Naive thymus-derived CD4-positive, alpha-beta T cell (primary cell): ENCODE measurements at places on chromosomes 2 and 18. TPM values are rescaled to one million over a fixed set of nuclear protein-coding genes. Genes with fewer than 3 reads are reported as not detected.
A peak's percentile ranks its signal among the peaks of the same experiment; 100 is the strongest.

The MTIF2 gene
- total RNA-seq, result 33.0 TPM

DNA sequence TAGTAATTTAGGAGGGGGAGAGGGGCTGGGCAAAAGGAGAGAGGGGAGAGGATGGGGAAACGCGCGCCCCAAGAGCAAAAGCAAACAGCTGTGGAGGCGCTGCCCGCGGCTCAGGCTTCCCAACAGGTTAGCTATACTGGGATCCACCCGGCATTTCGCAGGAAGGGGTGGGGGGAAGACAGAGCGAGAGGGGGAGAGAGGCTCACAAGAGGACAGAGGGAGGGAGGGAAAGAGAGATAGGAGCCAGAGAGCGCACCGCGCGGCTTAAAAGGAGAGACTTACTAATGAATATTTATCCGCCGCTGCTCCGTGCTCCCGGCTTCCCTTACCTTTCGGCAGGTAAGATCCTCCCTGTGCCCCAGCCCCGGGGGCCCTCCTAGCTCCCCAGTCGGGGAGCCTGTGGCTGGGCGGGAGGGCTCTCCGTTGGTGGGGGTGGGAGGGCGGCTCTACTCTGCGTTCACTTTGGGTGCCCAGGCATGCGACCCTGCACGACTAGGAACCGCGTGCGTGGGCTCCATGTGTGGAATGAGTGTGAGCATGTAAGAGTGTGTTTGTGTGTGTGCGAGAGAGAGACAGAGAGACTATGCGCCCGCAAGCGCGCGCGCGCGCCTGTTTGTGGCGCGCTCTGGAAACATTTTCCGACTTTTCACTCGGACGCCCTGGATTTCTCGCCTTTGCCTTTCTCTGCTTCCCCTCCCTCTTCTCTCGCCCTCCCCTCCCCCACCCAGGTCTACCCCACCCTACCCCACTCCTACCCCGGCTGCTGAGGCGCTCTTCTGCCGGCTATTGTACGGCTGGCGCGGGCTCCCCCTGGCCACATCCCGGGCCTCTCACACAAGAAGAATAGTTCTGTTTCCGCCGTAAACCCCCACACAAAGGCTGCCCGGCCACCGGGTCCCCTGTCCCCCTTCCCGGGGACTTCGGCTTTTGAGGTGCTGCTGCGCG lies 7.2 kb upstream of the SIX3 start:
- H3K4me1 ChIP-seq, result no peaks in the 10 kb centered on the region
- no peak for DNase-seq
- peaks cover 9% of the 10 kb centered on the region for H3K27me3 ChIP-seq
- H3K36me3 ChIP-seq, result no peaks in the 10 kb centered on the region

DNA sequence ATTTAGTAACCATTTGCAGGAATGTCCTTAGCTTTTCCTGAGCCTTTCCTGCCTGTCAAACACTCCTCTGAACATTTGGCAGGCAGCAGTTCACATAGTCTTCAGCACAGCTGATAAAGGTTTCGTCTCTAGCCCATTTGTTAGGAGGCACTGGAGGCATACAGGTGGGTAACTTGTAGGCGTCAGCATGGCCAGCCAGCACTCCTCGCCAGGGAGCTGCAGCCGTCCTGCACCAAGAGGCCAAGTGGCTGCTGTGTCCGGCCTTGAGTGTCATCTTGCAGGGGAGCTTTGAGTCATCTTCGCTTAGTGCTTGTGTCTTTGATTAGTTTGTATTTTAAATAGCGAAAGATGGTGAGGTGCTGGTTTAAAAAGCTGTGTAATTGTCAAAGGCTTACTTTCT lies 120.3 kb upstream of the NFATC1 start:
- H3K4me3 ChIP-seq, result no peak overlapping the region
- H3K27ac ChIP-seq, result no peak overlapping the region
- H3K4me1 ChIP-seq, result no peaks in the 10 kb centered on the region
- no peaks in the 10 kb centered on the region for H3K27me3 ChIP-seq

DNA sequence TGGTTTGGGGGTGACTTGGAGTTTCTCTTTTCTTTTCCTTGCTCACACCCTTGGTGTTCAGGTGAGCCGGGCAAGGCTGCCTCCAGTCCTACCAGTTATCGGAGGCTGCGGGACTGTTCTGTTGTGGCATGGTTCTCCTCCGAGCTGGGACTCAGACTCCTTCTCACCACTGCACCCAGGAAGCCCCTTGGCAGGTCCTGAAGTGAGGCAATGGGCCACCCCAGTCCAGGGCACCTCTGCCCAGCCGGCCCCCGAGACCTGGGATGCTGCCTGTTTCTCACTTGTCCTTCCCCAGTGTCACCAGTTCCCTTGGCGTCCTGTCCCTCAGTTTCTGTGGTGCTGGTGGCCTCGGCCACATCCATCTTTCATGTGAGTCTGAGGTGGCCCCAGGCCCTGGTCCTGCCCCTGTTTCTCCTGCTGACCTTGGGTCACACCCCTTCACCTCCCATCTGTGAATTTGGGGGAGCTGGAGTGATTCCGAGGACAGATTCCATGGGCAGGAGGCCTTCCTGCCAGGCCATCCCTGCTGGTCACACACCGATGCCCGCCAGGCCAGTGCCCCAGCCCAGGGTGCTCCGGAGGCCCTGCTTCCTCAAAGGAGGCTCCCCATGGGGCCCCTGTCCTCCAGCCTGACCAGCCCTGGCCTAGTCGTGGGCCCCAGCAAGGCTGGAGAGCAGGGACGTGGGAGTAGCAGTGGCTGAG lies 6.6 kb upstream of the KLHL30 start:
- no peaks in the 10 kb centered on the region for H3K27me3 ChIP-seq
- H3K4me3 ChIP-seq, result no peak overlapping the region
- no peak for DNase-seq
- no peak overlapping the region for H3K27ac ChIP-seq
- no peaks in the 10 kb centered on the region for H3K4me1 ChIP-seq

DNA sequence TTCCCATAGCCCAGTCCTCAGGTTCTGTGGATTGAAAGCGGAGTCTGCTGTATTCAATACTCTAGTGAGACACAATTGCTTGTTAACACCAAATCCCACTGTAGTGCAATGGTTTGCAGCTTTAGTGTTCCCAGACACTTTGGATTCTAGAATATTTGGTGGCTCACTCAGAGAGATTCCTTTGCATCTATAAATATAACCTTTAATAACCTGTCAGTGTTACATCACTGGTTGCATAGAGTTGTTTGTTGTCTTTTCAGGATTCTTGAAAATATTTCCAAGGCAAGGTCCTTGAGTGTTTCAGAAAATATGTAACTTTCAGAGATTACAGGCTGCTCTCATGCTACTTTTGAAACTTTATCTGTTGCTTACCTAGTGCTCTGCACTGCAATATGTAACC lies 157.5 kb downstream of the ZEB2 start:
- no peak overlapping the region for H3K4me3 ChIP-seq
- no peak overlapping the region for H3K27ac ChIP-seq
- no peak for DNase-seq
- no peaks in the 10 kb centered on the region for H3K4me1 ChIP-seq

DNA sequence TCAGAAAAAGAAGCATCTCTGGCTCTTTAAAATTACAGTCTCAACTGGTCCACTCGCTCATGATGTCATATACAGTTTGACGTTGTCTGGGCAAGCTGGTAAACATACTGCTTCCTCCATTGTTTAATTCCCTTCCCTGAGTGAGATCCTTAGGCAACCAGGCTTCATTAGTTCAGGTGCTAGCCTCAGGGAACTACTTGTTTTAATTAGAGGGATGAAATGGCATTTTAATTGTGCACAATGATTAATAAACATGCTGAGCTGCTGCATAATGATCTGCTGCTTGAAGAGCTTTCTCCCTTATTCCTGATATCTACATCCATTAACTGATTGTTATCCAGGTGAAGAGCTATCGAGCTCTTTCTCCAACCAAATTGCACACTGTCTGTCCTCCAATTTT lies 195.6 kb upstream of the ETAA1 start:
- H3K27ac ChIP-seq, result no peak overlapping the region
- H3K27me3 ChIP-seq, result no peaks in the 10 kb centered on the region

- no peaks in the 10 kb centered on the region for H3K36me3 ChIP-seq
- H3K4me3 ChIP-seq, result peak overlapping the region; percentile 63
- DNase-seq, result peak; percentile 42
- no peaks in the 10 kb centered on the region for H3K27me3 ChIP-seq
These were observed 21.2 kb downstream of the TEX44 start for GRCh38 chr2:231613663-231614558.

GRCh38 chr2:168583710-168584521 lies 127.8 kb downstream of the CERS6 start:
- no peak overlapping the region for H3K27ac ChIP-seq
- H3K4me3 ChIP-seq, result no peak overlapping the region
- no peak for DNase-seq

GRCh38 chr18:13217466-13217961 lies 1.0 kb upstream of the LDLRAD4 start:
- H3K4me3 ChIP-seq, result peak overlapping the region; percentile 39
- peaks cover 16% of the 10 kb centered on the region for H3K4me1 ChIP-seq
- DNase-seq, result peak; percentile 67
- no peaks in the 10 kb centered on the region for H3K36me3 ChIP-seq
- no peaks in the 10 kb centered on the region for H3K27me3 ChIP-seq

- DNase-seq, result no peak
- H3K36me3 ChIP-seq, result no peaks in the 10 kb centered on the region
- no peaks in the 10 kb centered on the region for H3K27me3 ChIP-seq
These were observed 80.3 kb downstream of the NPAS2 start for GRCh38 chr2:100900156-100900795.

DNA sequence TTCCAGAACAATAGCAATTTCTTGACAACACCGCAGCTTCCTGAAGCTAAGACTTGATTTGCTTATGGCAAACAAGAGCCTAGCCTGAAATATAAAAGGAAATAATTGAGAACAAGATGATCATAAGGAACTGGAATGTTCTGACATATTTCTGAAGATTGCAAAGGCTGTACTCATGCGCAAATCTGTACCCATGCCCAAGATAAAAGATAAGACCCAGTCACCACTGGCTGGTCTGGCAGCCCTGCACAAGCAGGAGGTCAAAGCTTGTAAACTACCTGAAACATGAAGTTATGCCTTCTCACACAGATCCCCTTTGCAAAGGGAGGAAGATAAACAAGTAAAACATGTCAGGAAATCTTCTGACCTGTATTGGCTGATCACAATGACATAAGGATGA lies 160.8 kb upstream of the GYPC start:
- no peaks in the 10 kb centered on the region for H3K27me3 ChIP-seq
- H3K36me3 ChIP-seq, result no peaks in the 10 kb centered on the region
- no peaks in the 10 kb centered on the region for H3K4me1 ChIP-seq
- DNase-seq, result no peak

- no peak overlapping the region for H3K4me3 ChIP-seq
- H3K36me3 ChIP-seq, result no peaks in the 10 kb centered on the region
- no peaks in the 10 kb centered on the region for H3K27me3 ChIP-seq
These were observed 487.4 kb upstream of the CELF4 start for GRCh38 chr18:38052879-38053590.

The KCNJ13 gene
- total RNA-seq, result not detected

- H3K4me3 ChIP-seq, result peak overlapping the region; percentile 2
- H3K27me3 ChIP-seq, result no peaks in the 10 kb centered on the region
- no peak for DNase-seq
- H3K36me3 ChIP-seq, result no peaks in the 10 kb centered on the region
These were observed 18.0 kb downstream of the MARCHF4 start for GRCh38 chr2:216354306-216354705.

DNA sequence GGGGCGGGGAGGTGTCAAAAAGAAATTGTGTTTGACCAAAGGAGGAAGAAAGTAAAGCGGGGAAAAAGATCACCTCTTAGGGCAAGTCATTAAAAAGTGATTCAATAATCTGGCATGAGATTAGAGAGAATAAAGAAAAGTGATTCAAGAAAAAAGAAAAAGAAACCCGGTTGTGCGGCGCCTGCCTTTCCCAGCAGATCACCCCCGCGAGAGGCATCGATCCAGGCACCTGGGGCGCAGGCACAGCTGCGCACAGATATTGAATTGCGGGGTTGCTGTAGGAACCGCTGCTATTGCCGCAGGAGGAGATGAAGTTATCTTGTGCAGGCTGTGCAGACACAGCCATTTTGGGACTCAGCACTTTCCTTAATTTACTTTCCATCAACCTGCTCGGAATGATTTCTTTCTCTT lies 71.2 kb downstream of the PLB1 start:
- H3K27me3 ChIP-seq, result no peaks in the 10 kb centered on the region
- no peaks in the 10 kb centered on the region for H3K36me3 ChIP-seq
- peak overlapping the region; percentile 74 for H3K4me3 ChIP-seq
- no peak for DNase-seq
- H3K27ac ChIP-seq, result peak overlapping the region; percentile 84

The SP140 gene
- total RNA-seq, result 34.5 TPM

The CHAC2 gene
- total RNA-seq, result 1.2 TPM

DNA sequence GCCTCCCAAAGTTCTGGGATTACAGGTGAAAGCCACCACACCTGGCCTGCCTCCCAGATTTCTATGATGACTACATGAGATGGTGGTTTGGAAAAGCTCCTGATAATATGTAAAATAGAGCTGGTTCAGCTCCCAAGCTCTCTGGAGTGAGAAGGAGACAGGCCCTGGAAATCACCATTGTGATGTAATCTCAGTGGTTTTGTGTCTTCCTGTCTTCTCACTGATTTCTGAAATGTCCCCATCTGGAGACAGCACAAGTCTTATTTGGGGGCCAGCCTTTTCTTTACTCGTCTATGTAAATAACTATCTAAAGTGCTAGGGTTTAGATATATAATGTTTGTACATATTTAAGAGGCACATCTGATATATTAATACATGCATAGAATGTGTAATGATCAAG lies 64.0 kb downstream of the CCNT2 start:
- H3K27ac ChIP-seq, result no peak overlapping the region
- H3K36me3 ChIP-seq, result no peaks in the 10 kb centered on the region
- H3K4me3 ChIP-seq, result no peak overlapping the region

GRCh38 chr18:51150113-51150700 lies 47.3 kb downstream of the MEX3C start:
- H3K27me3 ChIP-seq, result no peaks in the 10 kb centered on the region
- no peak for DNase-seq
- peaks cover 22% of the 10 kb centered on the region for H3K4me1 ChIP-seq
- no peak overlapping the region for H3K27ac ChIP-seq
- H3K4me3 ChIP-seq, result no peak overlapping the region

The ICA1L gene
- 0.65 TPM for total RNA-seq

DNA sequence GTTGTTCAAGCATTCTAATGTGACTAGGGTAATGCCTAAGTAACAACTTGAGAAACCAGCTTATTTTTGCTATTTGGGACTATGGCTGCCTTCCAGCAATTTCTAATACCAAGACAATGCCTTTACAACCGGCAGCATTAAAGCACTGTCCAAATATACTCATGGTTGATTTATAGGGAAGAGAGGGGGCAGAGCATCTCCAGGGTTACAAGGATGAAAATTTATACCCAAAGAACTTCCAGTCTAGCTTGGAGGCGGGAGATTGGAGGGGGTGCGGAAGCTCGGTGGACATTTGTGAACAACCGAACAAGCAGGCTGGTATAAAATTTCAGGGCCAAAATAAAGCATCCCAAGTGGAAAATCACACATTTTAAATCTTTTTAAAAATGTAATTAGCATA lies 294.9 kb upstream of the STON1 start:
- H3K27me3 ChIP-seq, result no peaks in the 10 kb centered on the region
- no peaks in the 10 kb centered on the region for H3K4me1 ChIP-seq
- no peak overlapping the region for H3K27ac ChIP-seq
- no peaks in the 10 kb centered on the region for H3K36me3 ChIP-seq

- H3K4me3 ChIP-seq, result no peak overlapping the region
- no peaks in the 10 kb centered on the region for H3K4me1 ChIP-seq
- H3K36me3 ChIP-seq, result no peaks in the 10 kb centered on the region
- no peak for DNase-seq
- H3K27ac ChIP-seq, result no peak overlapping the region
These were observed 11.6 kb downstream of the CROCC2 start for GRCh38 chr2:240917684-240918257.
